ENCODE measurements at places on chromosomes 7 and 10. TPM values are rescaled to one million over a fixed set of nuclear protein-coding genes. Genes with fewer than 3 reads are reported as not detected.

GPNMB gene
- not detected for total RNA-seq

AKR1D1 gene
- not detected for total RNA-seq

ST8SIA6 gene
- 0.15 TPM for total RNA-seq

CLEC5A gene
- not detected for total RNA-seq

CALCR gene
- not detected for total RNA-seq

GRID1 gene
- total RNA-seq = not detected

NPFFR1 gene
- total RNA-seq = not detected

NOLC1 gene
- total RNA-seq = 80.5 TPM

VAX1 gene
- not detected for total RNA-seq

TSPAN33 gene
- 2.8 TPM for total RNA-seq

AS3MT gene
- total RNA-seq = 0.48 TPM

DNA sequence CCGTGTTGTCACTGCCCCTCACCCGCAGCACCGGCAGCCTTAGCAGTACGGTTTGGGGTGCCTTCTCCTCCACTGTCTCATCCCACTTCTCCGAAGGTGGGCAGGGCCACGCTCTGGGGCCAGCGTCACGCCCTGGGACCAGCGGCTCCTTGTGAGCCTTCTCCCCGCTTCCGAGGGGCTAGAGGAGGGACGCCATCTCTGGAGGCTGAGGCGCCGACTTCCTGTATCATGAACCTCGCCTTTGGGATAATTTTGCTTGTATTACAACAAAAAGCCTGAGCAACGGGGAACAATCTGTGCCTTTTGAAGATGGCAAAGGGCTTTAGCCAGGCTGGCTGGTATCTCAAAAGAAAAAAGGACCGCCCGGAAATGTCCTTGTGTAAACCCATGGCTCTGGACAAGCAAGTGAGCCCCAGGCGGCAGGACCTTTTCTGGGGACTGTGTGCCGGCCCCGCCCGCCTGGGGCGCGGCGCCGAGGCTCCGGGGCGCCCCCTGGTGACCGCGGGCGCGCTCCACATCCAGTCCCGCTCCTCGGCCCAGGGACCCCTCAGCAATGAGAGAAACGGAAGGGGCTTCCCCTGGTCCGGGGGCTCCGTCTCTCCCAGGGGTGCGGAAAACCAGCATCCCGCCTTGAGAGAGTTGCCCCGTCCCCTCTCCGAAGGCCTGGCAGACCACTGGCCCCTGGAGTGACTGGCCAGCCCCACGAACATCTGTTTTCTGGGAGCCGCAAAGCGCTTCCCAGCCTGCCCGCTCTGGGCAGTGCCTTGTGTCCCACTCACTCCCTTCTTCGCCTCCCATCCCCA is 3.8 kb downstream of the DEPP1 start:
- peak; percentile 56 for DNase-seq

DNA sequence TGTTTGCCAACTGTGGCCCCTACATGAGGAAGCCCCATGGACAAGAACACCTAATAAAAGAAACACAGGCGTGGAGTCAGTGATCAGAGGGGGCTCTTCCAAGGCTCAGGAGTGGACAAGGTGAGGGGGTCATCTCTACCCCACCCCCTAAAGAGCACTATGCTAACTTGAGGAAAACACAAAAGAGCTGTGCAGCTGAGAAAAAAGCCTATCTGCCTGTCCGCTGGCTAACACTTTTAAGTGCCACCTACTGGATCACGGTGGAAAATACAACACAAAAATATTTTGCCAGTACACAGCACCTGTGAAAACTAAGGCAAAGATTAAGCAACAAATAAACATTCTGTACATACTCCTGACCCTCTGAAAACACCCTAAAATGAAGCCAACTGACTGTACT is 53.1 kb upstream of the COBL start:
- DNase-seq = peak; percentile 7

DNA sequence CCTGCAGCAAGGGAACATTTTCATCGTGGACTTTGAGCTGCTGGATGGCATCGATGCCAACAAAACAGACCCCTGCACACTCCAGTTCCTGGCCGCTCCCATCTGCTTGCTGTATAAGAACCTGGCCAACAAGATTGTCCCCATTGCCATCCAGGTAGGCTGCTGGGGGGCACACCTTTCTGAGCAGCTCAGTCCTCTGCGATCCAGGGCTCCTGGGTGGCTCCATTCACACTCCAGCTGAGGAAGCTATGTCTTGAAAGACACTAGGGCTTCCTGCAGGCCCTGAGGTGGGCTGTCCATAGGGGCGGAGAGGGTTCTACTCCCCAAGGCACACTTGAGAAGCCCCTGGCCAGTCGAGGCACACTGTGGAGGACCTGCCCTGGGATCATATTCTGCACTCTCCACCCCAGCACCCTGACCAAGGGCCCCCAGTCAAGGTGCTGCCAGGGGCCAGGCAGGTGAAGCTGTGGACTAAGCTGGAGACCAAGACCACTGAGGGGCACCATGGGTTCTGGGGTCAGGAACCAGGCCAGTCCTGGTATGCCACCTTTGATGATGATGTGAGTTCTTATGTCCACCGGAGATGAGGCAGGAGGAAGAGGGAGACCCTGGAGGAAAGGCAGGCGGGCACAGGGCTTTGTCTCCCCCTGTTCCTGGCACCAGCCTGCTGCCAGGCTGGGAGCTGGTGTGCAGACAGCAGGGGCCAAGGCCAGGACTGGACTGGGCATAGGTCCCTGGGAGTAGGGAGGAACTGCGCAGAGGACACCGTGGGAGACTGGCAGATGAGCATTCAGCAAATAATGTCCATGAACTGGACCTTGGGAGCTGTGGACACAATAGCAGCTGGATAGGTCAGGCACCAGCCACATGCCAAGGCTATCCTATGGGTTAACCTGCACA is 54.8 kb downstream of the ALOX5 start:
- no peak for DNase-seq

GRCh38 chr10:55374917-55375316 is 573.9 kb upstream of the PCDH15 start:
- no peak for DNase-seq

- DNase-seq = no peak
These were observed 146.7 kb downstream of the DNAJB6 start for GRCh38 chr7:157483515-157483914.

DNA sequence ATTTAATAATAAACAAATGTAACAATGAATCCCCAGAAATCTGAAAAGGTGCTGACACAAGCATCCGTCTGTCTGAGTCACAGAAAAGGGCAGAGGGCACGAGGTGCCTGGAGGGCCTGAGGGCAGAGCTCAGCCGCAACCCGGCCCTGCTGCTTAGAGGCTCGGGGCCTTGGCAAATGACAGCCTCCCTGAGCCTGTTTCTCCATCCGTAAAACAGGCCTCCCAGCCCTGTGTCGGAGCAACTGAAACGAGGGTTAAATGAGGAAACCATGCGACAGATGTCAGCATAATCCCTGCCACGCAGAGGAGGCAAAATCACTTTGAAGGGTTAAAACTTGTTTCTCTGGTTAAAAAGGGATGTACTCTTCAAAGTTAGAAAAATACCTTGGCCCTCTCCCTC is 24.9 kb downstream of the NUDT1 start:
- DNase-seq = no peak

GRCh38 chr10:12432402-12433189 is 83.2 kb downstream of the CAMK1D start:
- DNase-seq = no peak

GRCh38 chr10:28095791-28096378 is 97.0 kb upstream of the ODAD2 start:
- DNase-seq = no peak

- DNase-seq = no peak
These were observed 76.8 kb downstream of the RALA start for GRCh38 chr7:39700165-39700564.

DNA sequence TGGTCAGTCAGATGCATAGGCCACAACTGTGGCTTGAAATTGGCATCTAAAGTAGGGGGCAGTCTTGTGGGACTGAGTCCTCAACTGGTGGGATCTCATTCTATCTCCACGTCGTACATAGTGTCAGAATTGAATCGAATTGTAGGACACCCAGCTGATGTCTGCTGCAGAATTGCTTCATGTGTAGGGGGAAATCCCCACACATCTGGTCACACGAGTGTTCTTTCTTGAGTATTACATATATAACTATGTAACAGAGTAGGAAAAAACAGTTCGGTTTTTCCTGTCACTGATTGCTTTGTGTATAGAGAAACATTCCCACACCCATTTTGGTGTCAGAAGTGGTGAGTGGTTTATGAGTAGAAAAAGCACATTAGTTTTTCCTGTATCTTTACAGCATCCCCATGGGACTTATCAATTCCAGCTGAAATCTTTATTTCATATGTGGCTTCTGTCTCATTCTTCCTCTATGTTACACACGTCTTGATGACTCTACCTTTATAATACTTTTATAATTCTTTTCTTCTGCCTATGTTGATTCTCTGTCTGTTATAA is 79.4 kb upstream of the PCGF5 start:
- DNase-seq = no peak

DNA sequence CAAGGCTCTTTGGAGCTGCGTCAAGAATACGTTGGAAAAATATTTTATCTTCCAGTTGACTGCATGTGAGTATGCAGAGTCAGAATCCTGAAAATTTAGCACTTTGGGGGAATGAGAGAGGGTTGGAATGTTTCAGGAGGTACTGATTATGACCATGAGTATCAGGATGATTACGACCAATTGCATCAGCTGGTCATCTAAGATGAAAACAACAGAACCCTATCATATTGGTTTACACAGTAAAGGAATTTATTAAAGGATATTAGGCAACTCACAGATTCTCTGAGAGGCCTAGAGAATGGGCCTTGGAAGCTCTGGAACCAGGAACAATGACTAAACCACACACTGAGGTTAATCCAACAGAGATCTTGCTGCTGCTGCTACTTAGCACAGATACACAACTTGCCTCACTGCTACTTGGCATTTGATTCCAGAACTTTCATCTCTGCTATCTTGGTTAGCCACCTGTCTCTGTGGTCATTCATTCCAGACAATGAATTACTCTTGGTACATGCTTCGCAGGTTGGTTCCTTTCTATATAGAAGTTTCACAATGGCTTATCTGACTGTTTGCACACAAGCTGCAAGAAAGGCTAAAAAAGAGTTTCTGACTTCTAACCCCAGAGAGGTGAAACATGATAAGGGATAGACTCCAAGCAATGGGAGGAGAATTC is 68.0 kb upstream of the CTTNBP2 start:
- DNase-seq = no peak

DNA sequence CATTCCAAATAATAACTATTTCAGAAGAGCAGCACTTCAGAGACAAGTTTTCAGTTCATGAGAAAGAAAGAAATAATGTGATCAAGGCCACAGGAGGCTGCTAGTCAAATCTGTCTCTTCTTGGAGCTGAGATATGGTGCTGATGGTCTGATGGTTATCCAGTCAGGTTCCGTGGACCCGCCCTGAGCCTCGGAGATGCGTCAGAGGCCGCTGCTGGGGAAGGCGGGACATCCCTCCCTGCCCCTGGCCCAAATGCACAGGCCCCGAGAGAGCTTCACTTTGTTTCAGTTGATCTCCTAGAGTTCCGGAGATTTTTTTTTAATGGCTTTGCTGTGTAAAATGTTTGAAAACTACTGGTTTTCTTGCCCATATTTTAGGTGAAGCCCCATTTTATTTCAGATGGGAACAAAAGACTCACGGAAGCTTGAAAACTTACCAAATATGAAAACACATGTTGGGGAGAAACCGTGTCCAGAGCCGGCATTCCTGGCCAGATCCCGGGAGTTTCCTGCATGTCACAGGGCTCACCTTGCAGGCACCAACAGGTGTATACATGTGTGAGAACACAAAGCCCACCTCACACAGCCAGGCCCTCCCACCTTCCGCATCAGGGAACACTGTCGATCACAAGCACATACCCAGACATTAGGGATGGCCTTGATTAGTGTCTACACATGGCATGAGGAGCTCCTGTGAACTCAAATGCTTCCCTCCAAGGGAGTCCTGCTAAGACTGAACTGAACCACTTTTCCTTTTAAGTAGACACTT is 499.0 kb downstream of the TCERG1L start:
- DNase-seq = no peak

- no peak for DNase-seq
These were observed 511.2 kb upstream of the KCND2 start for GRCh38 chr7:119761776-119762175.

GRCh38 chr10:93503075-93503474 is 6.7 kb downstream of the CEP55 start:
- DNase-seq = no peak

- DNase-seq = no peak
These were observed 86.2 kb upstream of the PPIF start for GRCh38 chr10:79260811-79261740.

DNA sequence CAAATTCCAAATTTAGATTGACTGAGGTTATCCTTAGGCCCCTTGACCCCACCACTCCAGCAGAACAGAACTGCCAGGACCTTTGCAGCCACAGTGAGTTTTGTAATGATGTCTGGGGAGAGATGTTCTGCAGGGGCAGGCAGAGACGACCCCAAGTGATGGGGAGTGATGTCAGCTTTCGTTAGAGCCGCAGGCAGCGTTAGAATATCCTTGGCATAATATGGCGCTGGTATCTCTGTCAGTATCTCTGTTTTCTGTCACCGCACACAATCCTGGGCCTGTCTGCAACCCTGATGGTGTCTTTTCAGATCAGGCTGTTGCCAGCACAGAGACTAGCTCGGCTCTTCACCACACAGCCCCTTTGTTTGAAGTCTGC is 1083.6 kb downstream of the KCNMA1 start:
- DNase-seq = no peak

GRCh38 chr7:111558991-111559390 is 3.3 kb downstream of the IMMP2L start:
- no peak for DNase-seq

DNA sequence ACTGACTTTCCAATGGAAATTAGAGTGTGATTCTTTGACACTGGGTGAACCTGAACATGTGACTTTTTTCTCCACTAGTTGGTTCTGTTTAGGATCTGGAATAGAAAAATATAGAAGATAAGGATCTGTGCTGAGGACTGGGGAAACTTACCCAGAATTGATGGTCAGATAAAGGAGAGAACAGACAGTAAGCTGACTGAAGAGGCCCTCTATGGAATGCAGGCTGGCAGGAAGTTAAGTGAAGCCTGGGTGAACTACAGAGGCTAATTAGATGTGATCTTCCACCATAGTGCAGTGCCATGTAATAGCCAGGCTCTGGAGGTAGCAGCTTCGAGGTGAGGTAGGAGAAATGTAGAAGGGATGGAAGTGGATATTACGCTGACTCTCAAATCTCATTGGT is 455.3 kb downstream of the PLXDC2 start:
- no peak for DNase-seq

DNA sequence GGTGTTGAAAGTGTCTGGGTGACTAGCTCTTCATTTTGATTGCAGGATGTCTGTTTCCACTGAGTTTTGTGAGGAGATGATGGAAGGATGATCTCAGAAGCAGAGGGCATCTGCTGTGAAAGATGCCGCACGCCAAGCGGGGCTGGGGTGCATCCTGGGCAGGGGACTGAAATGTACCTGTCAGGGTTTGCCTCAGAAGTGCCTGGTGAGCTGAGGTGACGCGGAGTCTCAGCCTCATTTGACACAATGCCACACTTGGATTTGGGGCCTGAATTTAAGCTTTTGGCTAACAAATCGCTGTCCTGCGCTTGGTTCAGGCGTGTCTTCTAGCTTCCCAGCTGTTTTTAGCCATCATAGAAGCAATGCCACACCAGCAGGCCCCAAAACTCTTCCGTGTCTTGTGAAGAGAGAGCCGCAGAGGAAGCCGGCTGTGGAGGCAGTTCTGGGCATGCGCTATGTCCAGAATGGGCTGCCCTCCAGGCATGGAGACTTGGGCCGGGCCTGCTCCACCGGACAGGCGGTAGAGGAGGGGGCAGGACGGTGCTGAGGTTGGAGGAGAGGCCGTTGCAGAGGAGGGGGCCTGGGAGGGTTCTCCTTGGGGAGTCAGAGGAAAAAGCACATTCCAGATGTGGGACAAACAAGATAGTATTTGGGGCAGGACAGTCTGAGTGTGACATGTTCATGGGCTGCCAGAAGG is 31.2 kb downstream of the WDR86 start:
- DNase-seq = no peak

All from activated CD4-positive, alpha-beta T cell treated with anti-CD3 and anti-CD28 coated beads, Interleukin-2, amount 10 ng/mL, durations not matched to agents 7 days and 5 days (primary cell).